ENCODE measurements at places on chromosomes 4 and X.
A peak's percentile ranks its signal among the peaks of the same experiment; 100 is the strongest.

DNA sequence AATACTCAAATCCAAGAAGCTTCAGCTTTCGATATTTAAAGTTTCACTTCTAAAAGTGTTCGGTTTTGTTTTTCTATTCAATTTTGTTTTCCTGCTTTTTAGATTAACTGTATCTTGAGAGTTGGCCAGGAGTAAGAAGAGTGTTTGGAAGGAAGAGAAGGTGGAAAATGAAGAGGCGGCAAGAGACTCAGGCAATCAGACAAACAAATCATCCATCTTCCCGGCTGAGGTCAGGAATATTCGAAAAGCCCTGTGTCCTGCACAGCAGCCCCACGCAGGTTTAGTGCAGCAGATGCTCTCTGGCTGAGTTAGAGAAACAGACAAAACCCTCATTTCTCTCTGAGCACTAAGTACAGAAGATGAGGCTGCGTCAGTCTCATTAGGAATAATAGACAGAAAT, 330.3 kb upstream of the NOCT start:
- DNase-seq: no peak

DNA sequence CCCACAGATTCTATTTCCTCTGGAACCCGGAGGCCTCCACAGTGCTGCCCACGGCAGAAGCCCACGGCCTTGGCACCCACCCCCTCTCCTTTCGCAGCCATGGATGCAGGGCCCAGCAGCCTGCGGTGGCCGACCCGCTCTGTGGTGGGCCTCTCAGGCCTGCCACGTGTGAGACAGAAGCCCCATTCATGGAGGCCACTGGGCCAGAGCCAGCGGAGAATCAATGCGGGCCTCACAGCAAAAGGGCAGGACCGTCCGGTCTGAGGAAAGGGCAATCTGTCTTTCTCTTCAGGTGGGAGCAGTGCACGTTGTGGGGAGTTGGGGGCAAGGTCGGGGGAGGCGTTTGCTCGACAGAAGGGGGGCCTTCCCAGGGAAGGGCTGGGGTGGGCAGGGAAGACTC, 8.4 kb upstream of the HAUS7 start:
- DNase-seq: no peak

DNA sequence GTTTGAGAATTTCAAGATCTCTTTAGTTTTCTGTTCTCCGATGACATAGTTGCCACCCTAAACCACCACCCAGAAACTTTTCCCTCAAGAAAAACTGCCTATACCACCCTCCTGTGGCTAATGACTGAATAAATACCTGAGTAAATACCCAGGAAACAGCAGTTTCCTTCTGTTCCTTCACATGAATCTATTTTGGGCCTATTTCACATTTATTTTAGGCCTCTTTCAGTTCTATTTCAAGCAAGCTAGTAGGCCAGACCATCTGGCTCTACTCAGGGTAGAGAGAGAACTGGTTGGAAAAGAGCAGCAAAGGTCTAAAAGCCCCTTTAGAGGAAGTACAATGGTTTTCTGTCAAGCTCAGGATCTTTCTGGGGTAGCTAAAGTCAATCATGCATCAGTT, 23.4 kb downstream of the ARHGEF9 start:
- no peak for DNase-seq

DNA sequence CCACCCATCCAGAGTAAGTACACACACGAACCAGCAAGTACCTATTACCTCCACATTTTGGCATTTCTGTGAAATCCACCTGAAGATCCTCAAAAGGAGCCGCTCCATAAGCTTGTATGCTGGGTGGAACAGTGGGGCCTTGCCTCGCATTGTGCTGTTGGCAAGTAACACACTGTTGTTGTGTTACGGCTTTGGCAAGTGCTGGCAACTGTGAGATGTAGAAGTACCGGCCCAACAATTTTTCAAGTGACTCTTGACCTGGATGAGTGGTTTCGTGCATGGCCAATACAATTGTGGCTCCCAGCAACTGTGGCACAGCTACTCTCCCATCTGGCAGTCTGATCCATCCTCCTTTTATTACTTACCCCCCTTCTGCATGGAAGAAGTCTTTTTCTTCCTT, 128.7 kb downstream of the CCNB3 start:
- DNase-seq: no peak

DNA sequence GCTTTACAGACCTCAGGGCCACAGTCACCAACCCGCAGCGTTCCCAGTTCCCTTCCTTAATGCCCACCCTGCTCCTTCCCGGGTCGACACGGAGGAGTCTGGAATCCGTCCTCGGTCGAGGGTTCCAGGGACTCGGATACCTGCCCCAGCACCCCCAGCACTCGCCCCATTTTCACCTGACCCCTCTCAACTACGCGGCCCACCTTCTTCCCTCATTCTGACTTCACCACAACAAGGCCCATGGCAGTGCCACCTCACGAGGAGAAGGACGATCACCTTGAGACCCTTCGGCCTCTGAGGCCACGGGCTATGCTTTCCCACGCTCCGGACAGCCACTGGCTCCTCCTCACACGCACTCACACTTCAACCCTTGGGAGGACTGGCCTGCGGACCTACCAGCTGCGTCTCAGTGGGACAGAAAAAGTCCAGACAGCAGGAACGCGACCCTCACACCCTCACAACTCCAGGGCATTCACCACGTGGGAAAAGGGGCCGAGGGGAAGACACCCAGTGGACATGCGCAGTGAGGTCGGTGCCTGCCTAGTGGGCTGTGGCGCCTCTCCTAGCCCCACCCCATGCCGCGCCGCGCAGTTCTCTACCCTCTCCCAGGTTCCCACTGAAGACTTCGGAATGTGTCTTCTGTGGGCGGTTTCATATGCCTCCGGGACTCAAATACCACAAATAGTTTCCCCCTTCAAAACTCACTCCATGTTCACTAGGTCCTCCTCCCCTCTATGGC, at the start of gene XAGE3:
XAGE3 (minus strand) TSS at position 474 of the 739 bp plus-strand sequence. CDS start 950 bp downstream, outside the sequence.
- no peak for DNase-seq

DNA sequence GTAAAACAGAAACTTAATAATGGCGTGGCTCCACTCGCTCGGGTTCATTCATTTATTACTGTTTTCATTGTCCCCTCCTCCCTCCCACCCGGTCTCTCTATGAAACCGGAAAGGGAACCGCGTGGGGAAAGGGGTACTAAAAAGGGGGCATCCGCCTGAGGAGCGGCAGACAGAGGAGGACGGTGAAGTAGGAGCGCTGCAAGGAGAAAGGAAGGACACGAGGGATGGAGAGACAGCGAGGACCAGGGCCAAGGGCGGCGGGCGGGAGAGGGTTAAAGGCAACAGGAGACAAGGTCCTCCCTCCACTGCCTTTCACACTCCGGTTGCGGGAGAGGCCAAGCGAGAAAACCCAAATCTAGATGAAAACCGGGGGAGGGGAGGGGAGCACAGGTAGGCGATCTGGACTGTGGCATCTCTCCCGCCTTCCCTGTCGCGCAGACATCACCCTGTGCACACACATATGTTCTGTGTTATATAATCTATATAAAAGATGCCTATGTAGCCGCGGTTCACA, 829 bp downstream of the ELOVL6 start:
- peak; percentile 39 for DNase-seq

Data from NCI-H2227 treated with DMSO at 0.1 percent for 48 hours (cell line).